Vagina (tissue), 2 donors: ENCODE measurements at places on chromosomes 4 and X. TPM values are rescaled to one million over a fixed set of nuclear protein-coding genes. Genes with fewer than 3 reads are reported as not detected.

PNMA5 gene
- not detected for total RNA-seq

CD40LG gene
- not detected for total RNA-seq

PWWP3B gene
- 2.5 TPM for total RNA-seq

CCSER1 gene
- total RNA-seq: 8.1 TPM

VCX3B gene
- total RNA-seq: not detected

- H3K4me1 ChIP-seq: no peaks in the 10 kb centered on the region
- no peaks in the 10 kb centered on the region for H3K36me3 ChIP-seq
- no peak overlapping the region for H3K4me3 ChIP-seq
- no peak for DNase-seq
- no peak overlapping the region for H3K27ac ChIP-seq
These were observed 97.1 kb upstream of the SLC4A4 start for GRCh38 chr4:71241501-71242288.

GRCh38 chr4:115865736-115866135, 752.3 kb upstream of the NDST4 start:
- H3K4me3 ChIP-seq: no peak overlapping the region
- H3K27ac ChIP-seq: no peak overlapping the region
- no peak for DNase-seq
- no peaks in the 10 kb centered on the region for H3K27me3 ChIP-seq

GRCh38 chrX:120562569-120562926, 1.8 kb upstream of the CUL4B start:
- no peaks in the 10 kb centered on the region for H3K36me3 ChIP-seq
- no peak overlapping the region for H3K4me3 ChIP-seq
- no peak for DNase-seq
- peaks cover 8% of the 10 kb centered on the region for H3K4me1 ChIP-seq

DNA sequence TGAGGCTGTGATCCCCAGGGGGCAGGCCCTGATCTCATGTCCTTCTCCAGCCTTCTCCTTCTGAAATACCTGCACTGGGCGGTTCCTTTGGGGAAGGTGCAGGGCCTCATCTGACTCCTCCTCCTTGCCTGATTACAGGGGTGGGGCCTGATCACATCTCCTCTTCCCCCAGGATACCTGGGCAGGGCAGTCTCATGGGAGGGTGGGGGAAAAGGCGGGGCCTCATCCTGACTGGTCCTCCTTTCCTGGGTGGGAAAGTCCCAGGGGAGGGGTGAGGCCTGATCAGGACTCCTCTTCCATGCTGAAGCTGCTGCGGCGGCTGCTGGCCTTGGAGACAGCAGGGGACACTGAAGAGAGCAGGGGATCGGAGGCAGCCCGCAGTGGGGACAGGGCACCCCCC, 13.3 kb downstream of the TFE3 start:
- DNase-seq: no peak
- no peaks in the 10 kb centered on the region for H3K4me1 ChIP-seq
- H3K36me3 ChIP-seq: peaks cover 25% of the 10 kb centered on the region
- H3K27ac ChIP-seq: no peak overlapping the region
- no peaks in the 10 kb centered on the region for H3K27me3 ChIP-seq
- H3K4me3 ChIP-seq: no peak overlapping the region

DNA sequence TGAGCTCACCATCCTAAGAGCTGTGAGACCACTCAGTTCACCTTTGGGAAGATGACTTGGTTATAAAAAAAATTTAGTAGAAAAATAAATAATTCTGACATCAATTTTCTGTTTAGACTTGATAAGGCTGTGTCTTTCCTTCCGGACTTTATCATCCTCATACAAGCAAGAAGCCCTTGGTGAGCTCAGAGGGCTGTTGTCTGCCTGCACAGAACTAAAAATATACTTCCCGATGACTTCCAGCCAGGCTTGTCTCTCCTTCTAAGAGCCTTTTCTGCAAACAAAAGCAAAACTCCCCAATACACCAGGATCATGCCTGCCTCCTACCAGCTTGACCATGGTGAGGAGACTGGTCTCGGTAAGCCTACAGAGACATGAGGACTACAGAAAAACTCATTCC, 58.3 kb upstream of the PHOX2B start:
- no peaks in the 10 kb centered on the region for H3K4me1 ChIP-seq
- no peak for DNase-seq
- no peak overlapping the region for H3K27ac ChIP-seq
- no peaks in the 10 kb centered on the region for H3K36me3 ChIP-seq
- no peak overlapping the region for H3K4me3 ChIP-seq

DNA sequence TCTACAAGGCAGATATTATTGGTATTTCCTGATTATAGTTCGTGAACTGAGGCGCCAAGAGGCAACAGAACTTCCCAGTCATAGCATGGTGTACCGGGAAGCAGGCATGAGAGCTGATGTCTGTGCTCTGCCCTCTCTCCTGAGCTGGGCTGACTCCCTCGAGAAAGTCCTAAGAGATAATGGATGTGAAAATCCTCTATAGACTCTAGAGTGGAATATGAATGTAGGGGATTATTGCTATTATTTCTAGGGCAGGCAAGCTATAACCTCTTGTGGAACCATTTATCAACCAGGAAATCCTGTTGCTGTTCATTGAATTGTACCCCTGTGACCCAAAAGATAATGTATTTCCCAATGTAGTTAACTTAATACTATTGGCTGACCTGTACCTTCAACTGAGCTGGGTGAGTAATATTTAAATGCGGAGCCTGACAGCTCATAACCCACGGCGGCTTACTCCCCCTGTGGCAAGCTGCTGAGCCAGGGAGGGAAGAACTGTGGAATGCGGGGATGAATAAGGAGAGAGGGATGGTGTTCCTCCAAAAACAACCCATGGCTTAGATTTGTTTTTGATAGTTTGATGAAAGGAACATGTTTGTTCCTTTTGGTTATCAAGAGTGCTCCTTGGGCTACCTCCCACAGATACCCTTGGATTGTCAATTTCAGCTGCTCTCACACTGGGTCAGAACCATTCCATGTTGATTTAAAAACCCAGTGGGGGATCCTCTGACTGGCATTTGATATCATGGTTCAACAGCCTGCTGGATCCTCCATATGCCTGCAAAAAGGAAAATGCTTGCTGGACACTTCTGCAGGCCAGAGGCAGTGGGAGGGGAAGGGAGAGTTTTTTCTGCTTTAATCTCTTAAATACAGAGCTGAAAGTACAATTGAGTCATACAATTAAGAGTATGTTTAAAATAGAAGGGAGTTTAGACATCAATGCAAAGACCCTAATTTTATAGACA, 339.0 kb upstream of the BOD1L1 start:
- no peaks in the 10 kb centered on the region for H3K4me1 ChIP-seq
- H3K4me3 ChIP-seq: no peak overlapping the region
- no peaks in the 10 kb centered on the region for H3K27me3 ChIP-seq

GRCh38 chrX:10741003-10741402, 120.6 kb upstream of the MID1 start:
- no peaks in the 10 kb centered on the region for H3K4me1 ChIP-seq
- H3K36me3 ChIP-seq: no peaks in the 10 kb centered on the region
- DNase-seq: no peak
- no peak overlapping the region for H3K27ac ChIP-seq
- H3K4me3 ChIP-seq: no peak overlapping the region
- no peaks in the 10 kb centered on the region for H3K27me3 ChIP-seq
